ENCODE measurements at places on chromosomes 3 and 15. TPM values are rescaled to one million over a fixed set of nuclear protein-coding genes. Genes with fewer than 3 reads are reported as not detected.

DNA sequence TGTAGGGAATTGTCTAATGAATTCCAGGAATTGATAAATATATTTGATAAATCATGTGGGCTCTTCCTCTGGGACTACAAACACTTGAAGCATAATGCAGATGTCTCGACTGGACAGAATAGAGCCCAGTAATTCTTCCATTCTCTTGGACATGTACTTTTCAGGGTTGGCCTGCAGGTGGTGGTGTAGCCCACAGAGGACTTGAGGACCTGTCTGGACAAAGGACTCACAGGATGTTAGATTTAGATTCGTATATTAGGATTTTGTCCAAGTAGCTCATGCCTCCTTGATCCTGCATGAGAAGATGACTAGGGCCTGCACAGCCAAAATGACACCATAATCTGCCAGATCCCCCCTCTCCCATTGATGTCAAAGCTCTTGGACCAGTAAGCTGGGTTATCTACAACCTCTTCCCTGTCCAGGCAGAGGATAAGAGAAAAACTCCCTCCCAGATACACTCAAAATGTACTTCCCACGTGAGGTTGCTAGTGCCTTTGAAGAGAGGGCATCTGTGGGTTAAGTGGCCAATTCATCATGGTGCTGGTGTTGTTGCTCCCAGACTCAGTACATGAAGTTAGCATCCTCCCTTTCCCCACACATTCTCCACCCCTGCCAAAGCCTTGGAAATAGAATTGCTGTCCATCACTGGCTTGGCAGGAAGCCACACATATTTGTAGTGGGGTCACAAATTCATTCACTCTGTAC is 88.6 kb upstream of the ZNF280D start:
- DNase-seq = peak; percentile 77

RPP25 gene
- 3.2 TPM for total RNA-seq

DNA sequence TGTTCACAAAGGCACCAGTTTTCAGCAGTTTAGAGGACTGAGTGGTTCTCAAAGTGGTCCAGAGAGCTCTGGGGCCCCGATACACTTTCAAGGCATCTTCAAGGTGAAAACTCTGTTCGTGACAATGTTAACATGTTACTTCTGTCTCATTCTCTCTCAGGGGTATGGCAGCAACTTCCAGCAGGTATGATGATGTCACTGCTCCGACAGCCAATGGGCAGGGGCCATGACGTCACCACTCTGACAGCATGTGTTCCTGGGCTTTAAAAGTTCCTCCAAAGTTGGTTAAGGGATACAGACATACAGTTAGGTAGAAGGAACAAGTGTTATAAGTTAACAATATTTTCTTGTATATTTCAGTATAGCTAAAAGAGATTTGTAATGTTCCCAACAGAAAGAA is 87.9 kb downstream of the KLF15 start:
- no peak for DNase-seq

CFAP91 gene
- total RNA-seq = 0.45 TPM

ACKR2 gene
- 0.11 TPM for total RNA-seq

DNA sequence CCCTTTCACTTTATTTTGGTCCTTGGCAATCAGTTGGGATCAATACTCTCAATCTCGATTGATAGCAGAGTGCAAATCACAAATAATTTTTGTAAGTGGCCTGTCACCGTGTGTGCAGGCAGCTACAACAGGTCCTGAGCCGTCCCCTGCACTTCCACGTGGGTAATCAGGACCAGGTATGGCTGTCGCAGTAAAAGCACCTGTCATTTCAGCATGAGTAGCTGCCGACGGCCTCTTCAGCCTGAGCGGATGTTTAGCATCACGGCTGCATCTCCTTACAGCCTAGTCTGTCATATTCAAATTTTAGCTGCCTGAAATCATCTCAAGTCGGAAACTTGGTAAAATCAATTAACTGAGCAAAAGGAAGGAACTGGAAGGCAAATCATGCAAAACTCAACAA is 53.0 kb upstream of the FOXP1 start:
- no peak for DNase-seq

CCR9 gene
- not detected for total RNA-seq

GRCh38 chr15:60830479-60830878 is 351.5 kb upstream of the ICE2 start:
- DNase-seq = no peak

STXBP5L gene
- total RNA-seq = 0.10 TPM

ZMYND10 gene
- total RNA-seq = 0.47 TPM

- DNase-seq = peak; percentile 31
Observed at GRCh38 chr3:159234306-159234705, 432.5 kb downstream of the MFSD1 start.

WDR93 gene
- not detected for total RNA-seq

DNA sequence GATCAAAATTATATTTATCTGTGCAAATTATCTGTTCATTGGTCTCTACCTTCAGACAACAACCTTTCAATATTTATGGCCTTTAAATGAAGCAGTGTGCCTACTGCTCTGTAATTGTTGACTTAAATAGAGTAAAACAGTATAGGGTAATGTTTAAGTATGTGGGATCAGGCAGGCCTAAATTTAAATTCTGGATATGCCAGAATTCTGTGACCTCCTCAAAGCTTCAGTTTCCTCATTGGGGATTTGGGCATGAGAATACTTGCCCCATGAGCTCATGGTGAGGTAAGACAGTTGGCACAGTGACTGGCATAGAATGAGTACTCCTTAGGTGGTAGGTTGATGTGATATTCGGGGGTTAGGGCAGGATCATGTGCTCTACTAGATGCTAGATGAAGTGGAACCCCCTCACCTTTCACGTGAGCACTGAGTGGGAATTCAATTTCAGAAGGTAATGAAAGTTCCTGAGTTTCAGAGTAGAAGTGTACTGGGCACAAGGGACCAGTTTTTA is 14.9 kb downstream of the ARL8B start:
- DNase-seq = peak; percentile 26

GRCh38 chr3:173744479-173744878 is 346.9 kb downstream of the NLGN1 start:
- no peak for DNase-seq

C3orf38 gene
- total RNA-seq = 24.8 TPM

Data from myocyte (in vitro differentiated cells).